Stimulated activated naive CD8-positive, alpha-beta T cell treated with anti-CD3 and anti-CD28 coated beads, Interleukin-15, amount 100 ng/mL, for 72 hours (primary cell): ENCODE measurements at places on chromosomes 4 and X.

DNA sequence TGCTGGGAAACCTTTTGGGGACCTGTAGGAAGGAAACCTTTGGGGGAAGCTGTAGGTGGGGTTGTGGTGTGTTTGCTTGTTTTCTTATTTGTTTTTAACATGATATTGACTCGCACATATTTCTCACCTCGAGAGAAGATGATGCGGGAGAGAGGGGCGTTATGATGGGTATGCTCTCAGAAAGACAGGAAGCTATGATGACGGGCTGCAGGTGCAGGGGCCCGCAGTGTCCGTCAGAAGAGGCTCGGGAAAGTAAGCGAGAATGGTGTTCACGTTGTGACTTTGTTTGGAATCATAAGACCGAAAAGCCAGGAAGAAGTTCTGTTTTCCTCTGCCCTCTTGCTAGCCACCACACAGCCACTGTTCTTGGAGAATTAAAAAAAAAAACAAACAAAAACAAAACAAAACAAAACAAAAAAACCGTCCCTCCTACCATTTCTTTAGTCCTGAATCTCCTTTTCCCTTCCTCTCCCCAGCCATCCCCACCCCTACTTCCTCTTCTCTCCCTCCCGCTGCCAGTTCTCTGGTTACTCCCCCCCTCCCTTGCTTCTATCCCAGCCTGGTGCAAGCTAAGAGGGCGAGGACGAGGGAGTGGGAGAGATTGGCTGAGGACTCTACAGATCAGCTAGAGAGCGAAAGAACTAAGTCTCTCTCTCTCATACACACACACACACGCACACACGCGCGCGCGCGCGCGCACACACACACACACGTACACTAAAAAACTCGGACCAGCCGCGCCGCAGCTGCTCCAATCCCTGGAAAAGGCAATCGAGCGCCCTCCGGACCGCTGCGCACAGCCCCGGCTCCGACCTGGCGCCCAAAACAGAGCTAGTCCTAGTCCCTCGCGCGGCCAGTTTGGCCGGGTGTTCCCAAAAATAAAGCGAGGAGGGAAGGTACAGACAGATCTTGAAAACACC is at the start of gene BMP3:
Gene BMP3 (plus strand): TSS at position 648 of the 920 bp plus-strand sequence. CDS start 577 bp downstream, outside the sequence.
- DNase-seq, result peak; percentile 4

GRCh38 chrX:1097328-1097727 is 115.1 kb downstream of the CRLF2 start:
- DNase-seq, result no peak

DNA sequence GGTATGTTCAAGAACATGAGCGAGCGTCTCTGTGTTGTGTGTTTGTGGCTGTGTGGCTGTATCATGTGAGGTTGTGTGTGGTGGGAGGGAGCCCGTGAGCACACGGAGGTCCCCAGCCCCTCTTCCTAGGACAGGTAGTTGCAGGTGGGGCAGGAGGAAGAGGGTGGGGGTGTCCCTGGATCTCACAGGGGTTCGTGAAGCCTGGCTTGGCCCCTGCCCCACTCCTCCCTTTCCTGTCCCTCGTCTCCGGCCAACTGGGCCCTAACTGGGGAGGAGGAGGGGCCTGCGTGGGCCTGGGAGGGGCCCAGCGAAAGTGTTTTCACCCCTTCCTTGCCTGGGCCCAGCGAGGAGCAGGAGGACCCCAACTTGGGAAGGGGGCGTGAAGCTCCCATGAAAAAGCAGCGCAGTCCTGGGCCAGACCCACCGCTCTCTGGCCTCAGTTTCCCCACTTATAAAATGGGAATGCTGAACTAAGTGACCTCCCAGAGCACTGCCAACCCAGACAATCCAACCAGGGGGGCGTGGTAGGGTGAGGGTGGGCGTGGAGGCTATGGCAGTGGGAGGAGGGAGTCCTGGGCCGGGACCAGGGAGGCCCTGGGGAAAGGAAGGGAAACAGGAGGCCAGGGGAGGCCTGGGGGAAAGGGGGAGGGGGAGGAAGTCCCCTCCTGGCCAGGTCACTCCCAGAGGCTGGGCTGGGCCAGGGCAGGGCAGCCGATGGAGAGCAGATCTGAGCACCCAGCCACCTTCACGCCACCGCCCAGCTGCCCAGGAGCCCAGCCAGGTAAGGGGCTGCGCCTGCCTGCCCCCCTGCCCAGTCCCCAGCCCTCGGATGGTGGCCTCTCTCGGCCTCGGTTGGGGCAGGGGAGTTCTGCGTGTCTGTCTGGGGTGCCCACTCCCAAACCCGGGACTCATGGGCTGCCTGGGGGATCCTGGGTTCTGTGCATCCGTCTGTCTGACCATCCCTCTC is at the start of gene AVPR2:
Gene AVPR2 (plus strand): TSS at position 683 of the 967 bp plus-strand sequence. CDS start 473 bp downstream, outside the sequence.
- no peak for DNase-seq

GRCh38 chr4:184699941-184700340 is 34.0 kb downstream of the CENPU start:
- DNase-seq, result no peak

DNA sequence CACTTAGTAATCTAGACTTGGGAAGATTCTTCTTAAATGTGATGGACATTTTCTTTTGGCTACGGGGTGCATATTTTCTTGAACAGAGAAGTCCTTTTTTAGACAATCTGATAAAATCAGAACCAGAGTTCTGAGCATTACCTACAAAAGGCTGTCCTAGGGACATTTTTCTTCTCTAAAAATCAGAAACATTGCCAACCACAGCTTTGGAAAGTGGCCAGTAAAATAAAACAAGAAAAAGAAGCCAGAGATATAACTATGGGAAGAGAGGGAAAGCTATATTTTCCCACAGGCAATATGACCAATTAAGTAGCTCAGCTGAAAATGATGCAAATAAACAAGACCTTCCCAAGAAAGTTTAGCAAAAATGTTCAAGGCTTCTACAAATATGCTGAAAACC is 55.9 kb downstream of the MXRA5 start:
- DNase-seq, result no peak

GRCh38 chrX:103918050-103918449 is 44.4 kb upstream of the TMSB15B start:
- DNase-seq, result peak; percentile 33

- no peak for DNase-seq
Observed at GRCh38 chr4:41609851-41610250, 71.9 kb downstream of the LIMCH1 start.

- DNase-seq, result no peak
Observed at GRCh38 chr4:7301846-7302630, 109.7 kb downstream of the SORCS2 start.

DNA sequence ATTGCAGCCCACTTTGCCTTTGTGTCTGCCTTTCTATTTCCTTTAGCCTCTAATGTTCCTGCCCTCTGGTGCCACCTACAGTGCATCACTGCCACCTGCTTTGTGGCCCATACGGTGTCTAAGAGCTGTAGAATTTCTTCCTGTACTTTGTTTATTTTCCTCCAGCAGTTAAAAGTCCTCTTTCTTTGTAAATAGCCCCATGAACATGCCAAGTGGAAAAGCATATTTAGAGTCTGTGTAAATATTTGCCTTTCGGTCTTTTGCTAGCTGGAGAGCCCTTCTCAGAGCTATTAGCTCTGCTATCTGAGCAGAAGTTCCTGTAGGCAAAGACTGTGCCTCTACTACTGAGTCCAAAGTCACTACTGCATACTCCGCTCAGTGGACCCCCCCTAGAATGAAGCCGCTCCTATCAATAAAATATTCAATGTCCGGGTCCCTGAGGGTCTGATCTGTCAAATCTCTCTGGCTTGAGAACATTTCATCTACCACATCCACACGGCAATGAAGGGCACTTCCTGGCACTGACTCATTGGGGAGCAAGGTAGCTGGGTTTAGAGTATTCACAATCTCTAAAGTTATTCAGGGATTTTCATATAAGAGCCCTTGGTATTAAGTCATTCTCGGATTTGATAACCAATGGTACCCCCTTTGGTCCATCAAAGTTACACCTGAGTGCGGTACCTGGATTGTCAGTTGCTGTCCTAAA is 36.3 kb downstream of the SULT1E1 start:
- DNase-seq, result peak; percentile 35

GRCh38 chrX:19647159-19647558 is 131.9 kb upstream of the MAP3K15 start:
- DNase-seq, result no peak

DNA sequence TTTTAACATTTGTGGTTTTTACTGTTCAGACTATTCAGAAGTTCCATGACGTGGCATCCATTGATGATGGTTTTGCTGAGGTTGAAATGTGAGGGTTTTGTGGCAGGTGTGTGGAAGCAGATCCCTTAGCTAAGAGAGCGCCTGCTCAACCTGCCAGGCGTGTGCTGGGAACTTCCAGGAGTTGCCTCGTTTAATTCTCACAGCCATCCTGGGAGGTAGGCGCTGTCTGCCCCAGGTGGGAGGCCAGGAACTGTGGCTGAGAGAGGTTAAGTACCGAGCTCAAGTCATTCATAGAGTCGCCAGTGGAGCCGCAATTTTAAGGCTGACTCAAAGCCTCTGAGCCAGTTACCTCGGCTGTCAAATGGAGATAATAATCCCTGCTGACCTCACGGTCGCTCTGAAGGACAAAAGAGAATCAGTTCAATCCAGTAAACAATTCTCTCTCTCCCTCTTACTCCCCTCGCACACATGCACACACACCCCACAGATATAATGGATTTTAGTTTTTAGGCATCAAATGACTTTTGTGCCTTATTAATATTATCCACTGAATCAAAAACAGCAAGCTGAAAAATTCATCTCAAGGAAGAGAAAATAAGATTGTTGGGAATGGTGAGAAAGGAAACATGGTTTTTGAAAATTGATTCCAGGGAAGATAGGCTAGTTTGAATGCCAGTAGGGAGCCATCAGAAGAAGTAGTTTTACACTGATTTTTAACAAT is 171.3 kb downstream of the PTTG2 start:
- peak; percentile 75 for DNase-seq

DNA sequence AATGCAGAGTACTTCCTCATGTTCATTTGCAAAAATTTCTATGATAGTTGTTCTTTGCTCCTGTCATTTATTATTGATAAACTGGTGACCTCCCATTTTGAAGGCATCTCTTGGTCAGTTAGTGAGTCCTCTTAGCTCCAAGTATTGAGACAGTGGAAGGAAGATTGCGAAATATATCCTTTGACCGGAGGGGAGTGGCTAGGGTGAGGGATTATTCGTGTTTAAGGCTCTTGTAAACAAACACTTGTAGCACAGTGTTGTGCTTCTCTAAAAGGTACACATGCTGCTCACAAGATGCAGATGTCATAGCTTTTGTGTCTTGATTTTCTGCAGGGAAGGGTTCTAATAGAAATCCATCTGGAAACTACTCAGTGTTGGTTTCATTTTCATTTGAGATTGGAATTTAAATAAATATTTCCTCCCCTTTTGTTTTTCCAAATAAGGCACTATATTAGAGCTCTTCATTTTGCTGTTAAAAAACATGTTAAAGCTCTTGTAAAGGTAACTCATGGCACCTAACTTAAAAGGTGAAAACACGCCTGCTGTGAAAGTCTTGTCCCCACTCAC is 21.8 kb downstream of the TXLNG start:
- DNase-seq, result no peak

DNA sequence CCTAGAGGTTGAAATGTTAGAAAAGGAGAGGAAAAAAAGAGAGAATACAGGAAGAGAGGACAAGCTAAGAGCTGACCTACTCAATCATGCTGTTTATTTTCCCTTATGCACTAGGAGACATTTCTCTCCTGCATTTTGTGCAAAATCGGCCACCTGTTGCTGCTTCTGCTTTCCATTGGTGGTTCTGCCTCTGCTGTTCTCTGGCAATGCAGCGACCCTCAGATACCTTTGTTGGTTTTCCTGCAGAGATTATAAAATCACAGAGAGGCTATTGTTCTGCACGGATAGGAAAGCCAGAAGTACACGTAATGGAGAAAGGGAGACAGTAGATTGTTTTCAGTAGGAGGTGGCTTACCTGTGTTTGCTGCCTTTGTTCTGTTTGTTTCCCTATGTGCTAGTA is 108.9 kb downstream of the UNC5C start:
- DNase-seq, result no peak
